ENCODE measurements at places on chromosomes 7 and 10.

- no peak for DNase-seq
Observed at GRCh38 chr7:105246679-105247078, 142.0 kb downstream of the SRPK2 start.

- no peak for DNase-seq
Observed at GRCh38 chr7:138431517-138431916, 28.5 kb upstream of the TRIM24 start.

DNA sequence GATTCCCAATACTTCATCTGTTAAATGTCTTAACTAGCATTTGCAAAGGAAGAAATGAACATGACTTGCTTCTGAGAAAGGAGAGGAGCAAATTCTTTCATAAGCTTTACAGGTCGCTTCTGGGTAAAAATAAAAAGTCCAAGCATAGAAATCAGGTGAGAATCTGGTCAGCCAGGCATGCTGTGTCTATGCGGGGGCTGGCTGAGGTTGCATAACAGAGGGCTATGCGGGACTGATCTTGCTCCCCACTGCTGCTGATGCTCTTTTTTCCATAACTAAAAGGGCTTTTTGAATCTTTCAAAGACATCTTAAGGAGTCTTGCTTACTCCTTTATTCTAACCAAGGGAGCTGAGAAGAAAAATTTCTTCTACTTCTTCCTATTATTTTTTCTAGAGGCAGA lies 92.7 kb upstream of the FGFR2 start:
- no peak for DNase-seq

GRCh38 chr10:5274795-5275194 lies 78.2 kb downstream of the AKR1C4 start:
- no peak for DNase-seq

- DNase-seq = no peak
Observed at GRCh38 chr7:151109094-151110048, 23.1 kb downstream of the AGAP3 start.

DNA sequence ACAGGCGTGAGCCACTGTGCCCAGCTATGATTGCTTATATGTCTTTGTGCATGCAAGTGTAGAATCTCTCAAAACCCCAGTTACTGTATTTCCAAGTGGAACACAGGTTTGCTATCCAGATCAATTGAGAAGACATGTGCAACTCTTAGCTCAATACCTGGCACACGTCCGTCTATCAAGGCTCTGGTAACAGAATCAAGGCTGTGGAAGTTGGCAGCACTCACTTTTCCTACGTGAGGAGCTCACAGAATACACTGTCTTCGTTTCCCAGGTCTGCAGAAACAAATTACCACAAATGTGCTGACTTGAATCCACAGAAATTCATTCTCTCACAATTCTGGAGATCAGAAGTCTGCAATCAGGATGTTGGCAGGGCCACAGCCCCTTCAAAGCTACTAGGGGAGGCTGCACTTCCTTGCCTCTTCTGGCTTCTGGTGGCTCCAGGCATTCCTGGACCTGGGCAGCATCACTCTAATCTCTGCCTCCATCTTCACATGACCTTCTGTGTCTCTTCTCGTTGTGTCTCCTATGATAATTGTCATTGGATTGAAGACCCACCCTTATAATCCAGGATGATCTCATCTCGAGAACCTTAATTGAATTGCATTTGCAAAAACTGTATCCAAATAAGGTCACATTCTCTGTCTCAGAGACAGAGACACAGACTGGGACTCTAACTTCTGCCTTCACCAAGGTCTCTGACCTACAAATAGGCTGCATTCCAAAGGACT lies 84.8 kb upstream of the C7orf33 start:
- DNase-seq = no peak

DNA sequence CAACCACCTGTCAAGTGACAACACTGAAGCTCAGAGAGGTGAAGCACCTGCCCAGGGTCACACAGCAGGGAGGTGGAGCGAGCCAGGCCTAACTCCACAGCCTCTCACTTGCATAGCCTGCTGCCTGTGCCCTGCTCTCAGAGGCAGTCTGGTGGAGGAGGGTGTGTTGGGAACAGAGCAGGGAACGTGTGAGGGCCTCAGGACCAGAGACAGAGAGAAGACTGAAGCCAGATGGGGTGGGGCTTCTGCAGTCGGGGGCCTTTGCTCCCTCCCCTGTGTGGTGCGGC lies 114.0 kb downstream of the PTPN20 start:
- no peak for DNase-seq

GRCh38 chr7:6476596-6477317 lies 29.0 kb upstream of the DAGLB start:
- DNase-seq = no peak

- no peak for DNase-seq
Observed at GRCh38 chr7:127974446-127975035, 56.7 kb downstream of the LRRC4 start.

GRCh38 chr10:7436490-7437100 lies 25.8 kb upstream of the SFMBT2 start:
- no peak for DNase-seq

DNA sequence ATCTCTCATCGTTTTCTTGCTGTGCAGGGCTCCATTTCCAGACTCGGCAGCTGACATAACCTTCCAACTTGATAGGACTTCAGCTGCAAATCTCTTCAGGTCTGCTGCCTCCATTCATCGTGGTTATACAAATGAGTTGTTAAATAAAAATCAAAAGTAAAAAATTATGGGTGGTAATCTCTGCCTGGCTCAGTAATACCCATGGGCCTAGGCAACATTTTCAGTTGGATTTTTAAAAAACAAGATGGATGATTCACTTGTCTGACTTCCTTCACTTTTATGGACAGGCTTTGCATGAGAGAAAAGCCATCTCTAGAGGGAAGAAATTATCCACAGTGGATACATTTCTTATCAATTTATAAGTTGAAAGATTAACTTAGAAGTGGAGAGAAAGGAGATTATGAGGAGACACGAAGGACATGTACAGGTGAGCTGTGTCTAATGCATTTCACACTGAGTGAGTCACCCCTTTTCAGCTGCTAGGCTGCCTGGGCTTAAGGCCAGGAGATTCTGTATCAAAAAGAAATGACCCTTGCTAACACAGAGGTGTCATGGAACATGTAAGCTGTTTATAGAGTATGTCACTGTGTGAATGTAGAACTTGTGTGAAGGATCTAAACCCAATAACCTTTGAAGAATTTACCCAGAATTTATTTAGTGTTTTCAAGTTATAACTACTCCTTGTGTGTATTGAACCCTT lies 495.1 kb downstream of the AUTS2 start:
- DNase-seq = no peak

DNA sequence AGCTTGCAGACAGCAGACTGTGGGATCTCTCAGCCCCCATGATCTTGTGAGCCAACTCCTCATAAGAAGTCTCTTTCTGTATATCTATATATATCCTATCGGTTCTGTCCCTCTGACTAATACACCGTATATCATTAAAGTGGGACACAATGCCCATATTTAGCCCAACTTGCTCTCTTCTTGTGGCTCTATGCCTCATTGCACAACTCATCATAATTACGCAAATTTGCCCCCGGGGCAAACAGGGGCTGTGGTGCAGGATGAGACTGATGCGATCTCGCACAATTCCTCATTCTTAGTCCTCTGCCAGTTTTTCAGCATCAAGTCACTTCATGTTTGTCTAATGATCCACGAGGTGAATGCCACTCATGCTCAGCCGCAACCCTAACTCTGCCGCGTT lies 183.2 kb downstream of the PRPF18 start:
- DNase-seq = no peak

DNA sequence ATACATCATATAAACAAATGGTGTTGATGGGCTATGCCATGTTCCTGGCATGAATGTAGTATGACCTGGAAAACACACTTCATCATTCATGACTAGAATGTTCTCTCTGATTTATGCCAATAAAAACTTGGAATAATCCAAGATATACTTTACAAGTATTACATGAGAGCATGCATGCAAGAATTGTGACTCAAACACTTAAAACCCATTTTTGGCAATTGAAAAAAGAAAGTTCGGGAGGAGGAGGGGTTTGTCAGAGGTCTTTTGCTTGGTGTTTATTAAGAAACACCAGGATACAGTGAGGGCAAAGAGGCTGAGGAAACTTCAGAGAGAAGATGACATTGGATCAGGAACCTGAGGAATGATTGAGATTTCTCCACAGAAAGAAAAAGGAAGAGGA lies 10.2 kb upstream of the CUL1 start:
- DNase-seq = no peak

GRCh38 chr7:112789817-112790585 lies at the start of gene TMEM168:
Gene TMEM168 (minus strand): TSS chr7:112790393. CDS start chr7:112784825, 5,568 bp downstream.
- peak; percentile 70 for DNase-seq

- no peak for DNase-seq
Observed at GRCh38 chr10:3635697-3636096, 149.3 kb downstream of the KLF6 start.

DNA sequence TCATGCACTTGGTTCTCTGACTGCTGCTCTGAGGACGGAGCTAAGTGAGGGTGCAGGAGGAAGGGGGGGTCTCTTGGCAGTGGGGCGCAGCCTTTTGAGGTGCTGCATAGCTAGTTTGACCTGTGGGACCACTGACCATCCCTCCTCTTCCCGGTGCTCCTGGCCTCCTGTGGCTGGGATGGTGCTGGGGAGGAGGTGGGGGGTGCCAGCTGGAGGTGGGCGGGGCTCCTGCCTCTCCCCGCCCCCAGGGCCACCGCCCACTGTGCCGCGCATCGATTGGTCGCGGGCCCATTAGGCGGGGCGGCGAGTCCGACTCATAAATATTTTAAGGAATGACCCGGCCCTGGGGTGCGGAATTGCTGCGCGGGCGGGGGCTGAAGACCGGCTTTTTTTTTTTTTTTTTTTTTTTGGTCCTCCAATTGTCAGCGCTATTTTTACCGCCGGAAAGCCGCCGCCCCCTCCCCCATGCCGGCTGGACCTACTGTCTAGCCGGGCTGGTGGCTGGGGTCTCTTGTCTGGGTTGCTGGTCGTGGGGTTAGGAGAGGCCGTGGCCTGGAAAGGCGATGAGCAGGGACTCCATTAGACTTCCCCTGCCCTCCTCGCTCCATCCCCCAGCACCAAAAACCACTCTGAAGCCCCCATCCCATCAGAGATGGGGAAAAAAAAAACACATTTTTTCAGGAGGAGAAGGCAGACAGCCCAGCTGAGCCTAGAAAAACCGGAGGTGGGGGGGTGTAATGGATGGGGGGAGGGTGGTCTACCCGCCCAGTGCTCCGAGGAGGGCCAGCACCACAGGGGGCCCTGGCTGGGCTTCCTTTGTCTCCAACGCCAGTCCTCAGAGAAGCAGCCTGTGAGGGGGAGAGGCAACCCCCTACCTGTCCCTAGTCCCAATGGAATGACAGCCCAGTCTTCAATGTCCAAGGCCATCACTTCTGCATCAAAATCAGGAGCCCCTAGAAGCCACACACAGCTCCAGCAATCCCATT lies 6.4 kb downstream of the SH2B2 start:
- no peak for DNase-seq

GRCh38 chr7:112752576-112752975 lies 37.6 kb downstream of the TMEM168 start:
- DNase-seq = no peak

GRCh38 chr7:134548877-134549276 lies at the start of gene AKR1B15:
Gene AKR1B15 (plus strand): TSS chr7:134549110. CDS start chr7:134564620, 15,510 bp downstream.
- DNase-seq = no peak

DNA sequence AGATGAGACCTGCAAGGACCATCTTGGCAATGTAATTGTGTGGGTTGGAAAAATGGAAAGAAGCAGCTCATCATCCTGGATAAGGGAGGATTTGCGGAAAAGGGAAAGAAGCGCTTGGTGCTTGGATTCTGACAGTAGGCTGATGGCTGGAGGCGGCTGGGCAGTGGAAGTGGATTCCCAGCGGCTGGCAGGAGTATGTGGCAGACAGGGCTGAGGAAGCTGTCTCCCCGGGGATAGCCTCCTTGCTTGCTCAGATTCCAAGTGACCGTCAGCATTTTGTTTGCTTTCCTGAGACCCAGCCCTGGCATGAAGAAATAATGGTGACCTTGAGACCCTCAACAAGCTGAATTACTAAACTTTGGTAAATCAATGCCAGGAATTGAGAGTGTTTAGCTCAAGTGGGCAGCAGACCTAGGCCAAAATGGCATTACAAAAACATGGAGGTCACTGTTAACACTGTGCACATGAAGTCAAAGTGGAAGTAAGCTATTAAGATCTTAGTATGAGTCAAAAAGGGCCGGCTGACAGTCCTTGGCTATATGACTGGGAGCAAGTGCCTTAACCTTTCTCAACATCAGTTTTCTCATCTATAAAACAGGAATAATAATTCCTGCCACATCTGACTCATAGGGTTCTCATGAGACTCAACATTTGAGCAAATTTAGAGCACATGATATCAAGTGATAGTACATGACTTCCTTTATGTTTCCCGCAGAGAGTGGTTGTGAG lies 21.3 kb downstream of the SLC25A28 start:
- no peak for DNase-seq

DNA sequence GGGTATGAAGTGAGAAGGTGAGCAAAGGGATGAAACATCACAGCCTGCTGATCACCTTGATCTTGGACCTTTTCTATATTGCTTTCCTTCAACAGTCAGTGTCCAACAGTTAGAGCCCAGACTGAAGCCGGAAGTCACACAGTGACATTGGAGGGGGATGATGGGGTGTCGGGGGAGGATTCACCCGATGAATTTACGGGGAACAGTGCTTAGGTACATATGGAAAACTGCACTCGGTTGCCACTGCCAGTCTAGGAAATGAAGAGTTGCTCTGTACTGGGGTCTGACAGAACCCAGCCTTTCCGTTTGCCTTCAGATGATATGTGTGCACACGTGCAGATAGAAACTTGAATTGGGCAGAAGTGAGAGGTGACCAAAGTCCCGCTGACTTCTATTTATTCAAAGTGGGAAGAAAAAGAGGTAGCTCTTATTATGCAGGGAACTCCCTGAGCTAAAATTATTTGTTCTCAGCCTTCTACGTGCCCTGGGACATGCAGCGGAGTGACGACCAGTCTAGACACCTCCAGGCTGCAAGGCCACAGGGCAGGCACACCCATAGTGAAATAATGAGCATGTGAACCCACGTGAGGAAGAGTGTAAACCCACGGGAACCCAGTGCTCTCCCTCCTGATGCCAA lies 107.2 kb upstream of the INHBA start:
- DNase-seq = no peak

DNA sequence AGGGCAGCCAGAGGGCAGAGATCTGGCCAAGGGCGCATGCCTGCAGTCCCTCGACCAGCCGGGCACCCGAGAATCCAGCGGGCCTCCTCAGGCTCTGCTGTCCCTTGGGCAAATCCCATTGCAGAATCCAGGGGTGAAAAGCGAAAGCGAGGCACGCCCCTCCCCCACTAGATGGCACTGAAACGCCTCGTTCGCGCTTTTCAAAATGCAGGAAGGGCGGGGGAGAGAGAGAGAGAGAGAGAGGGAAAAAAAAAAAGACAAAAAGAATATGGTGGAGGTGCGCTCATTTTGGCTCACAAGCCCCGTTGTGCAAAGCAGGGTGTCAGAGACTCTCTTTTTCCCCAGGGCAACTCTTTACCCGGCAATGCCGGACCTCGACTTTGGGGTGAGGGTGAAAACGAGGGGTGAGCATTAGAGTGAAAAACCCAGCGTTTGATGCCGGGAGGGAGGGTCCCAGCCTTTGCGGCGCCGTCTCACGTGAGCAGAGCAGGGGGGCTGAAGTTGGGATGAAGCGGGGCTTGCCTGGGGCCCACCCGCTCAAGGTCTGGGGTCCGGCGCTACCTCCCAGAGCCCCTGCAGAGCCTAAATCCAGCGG lies 2.5 kb upstream of the TMEM178B start:
- DNase-seq = no peak

Data from stimulated activated CD8-positive, alpha-beta memory T cell treated with anti-CD3 and anti-CD28 coated beads, Interleukin-15, amount 100 ng/mL, for 24 hours (primary cell).